ENCODE measurements at places on chromosomes 12 and 14.
A peak's percentile ranks its signal among the peaks of the same experiment; 100 is the strongest.

DNA sequence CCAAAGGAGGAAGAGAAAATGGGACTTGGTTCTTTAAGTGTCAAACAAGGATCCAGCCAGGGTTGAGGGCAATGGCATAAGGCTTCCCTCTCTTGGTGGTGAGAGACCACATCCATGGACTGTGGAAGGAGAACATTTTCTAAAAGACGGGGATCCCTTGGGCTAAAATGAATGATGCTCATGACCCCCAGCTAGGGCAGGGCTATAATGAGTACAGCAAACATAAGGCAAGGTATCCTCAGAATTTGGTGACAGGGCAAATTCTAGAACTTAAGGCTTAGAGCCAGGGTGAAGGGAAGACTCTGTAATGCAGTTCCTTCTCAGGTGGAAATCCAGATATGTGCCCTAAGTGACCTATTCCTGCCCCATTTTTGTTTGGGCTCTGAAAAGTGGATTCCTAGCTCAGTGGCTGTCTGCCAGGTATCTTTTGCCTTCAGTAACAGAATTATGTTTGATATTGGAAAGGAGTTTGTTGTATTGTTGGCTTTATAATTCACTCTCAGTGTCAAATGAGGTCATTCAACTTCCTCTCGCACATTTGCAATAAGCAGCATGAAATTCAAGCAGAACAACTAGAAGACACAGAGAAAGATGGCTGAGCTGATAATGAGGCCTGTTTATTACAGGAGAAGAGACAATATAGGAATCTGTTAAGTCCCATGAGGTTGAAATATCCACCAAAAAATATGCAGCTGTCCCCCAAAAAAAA, 76.8 kb downstream of the DAD1 start:
- peaks cover 43% of the 10 kb centered on the region for H3K4me1 ChIP-seq
- H3K36me3 ChIP-seq, result peaks cover 94% of the 10 kb centered on the region
- H3K4me3 ChIP-seq, result peak overlapping the region; percentile 84

GRCh38 chr12:30461026-30461615, 234.5 kb downstream of the IPO8 start:
- DNase-seq, result no peak
- no peak overlapping the region for H3K27ac ChIP-seq
- no peak overlapping the region for H3K4me3 ChIP-seq
- H3K27me3 ChIP-seq, result no peaks in the 10 kb centered on the region

DNA sequence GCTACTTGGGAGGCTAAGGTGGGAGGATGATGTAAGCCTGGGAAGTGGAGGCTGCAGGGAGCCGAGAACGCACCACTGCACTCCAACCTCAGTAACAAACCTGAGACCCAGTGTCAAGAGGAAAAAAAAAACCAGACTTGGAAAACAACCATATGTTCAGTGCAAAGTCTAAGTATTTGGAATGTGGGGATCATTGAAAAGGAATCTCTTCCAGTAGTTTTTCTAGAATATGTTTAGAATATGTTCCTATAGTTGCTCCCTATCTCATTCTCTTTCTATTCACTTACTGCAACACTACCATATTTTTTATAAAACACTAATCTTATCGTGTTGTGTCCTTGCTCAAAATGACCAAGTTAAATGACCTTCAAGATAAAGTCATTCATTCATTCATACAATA, 423.5 kb upstream of the SOX5 start:
- H3K4me3 ChIP-seq, result no peak overlapping the region
- DNase-seq, result no peak
- H3K4me1 ChIP-seq, result no peaks in the 10 kb centered on the region
- H3K27ac ChIP-seq, result no peak overlapping the region

DNA sequence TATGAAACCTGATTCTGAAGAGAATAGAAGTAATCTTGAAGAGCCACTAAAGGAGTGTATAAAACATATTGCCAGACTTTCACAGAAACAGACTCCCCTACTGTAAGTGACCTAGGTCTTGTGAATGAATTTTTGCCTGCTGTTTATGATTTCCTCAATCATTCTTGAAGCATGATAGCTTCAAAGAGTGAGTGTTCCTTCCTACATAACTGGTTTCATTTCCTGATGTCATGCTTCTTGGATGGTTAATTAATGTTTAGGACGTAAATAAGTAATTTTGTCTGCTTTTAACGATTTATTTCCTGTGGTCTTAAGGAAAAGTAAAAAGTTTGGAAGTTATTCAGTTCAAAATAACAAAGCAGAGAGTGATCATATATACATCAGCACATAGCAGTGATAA, 129.8 kb downstream of the PIK3C2G start:
- H3K4me3 ChIP-seq, result no peak overlapping the region
- H3K36me3 ChIP-seq, result no peaks in the 10 kb centered on the region
- no peaks in the 10 kb centered on the region for H3K27me3 ChIP-seq

DNA sequence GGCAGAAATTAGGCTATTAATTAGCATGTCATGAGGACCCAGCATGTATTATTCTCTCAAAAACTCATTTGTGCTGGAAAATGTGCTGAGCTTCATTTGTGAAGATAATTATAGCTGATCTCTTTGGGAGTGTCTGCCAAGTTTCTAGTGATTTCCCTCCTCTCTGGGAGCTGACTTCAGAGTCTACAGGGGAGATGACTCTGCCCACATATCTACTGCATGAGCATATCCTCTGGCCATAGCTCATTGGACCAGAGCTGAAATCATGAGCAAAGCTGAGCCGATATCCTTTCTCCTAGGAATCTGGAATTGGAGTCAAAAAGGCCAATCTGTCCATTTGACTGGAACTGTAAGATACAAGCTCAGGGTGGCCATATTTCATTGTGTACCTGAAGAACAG, 5.9 kb downstream of the CCDC198 start:
- H3K27me3 ChIP-seq, result peaks cover 4% of the 10 kb centered on the region
- DNase-seq, result no peak
- H3K4me1 ChIP-seq, result no peaks in the 10 kb centered on the region
- H3K36me3 ChIP-seq, result no peaks in the 10 kb centered on the region

GRCh38 chr14:97723819-97724218, 926.6 kb downstream of the VRK1 start:
- H3K36me3 ChIP-seq, result no peaks in the 10 kb centered on the region
- peak; percentile 43 for DNase-seq
- H3K27me3 ChIP-seq, result no peaks in the 10 kb centered on the region
- peaks cover 73% of the 10 kb centered on the region for H3K4me1 ChIP-seq
- peak overlapping the region; percentile 96 for H3K27ac ChIP-seq

DNA sequence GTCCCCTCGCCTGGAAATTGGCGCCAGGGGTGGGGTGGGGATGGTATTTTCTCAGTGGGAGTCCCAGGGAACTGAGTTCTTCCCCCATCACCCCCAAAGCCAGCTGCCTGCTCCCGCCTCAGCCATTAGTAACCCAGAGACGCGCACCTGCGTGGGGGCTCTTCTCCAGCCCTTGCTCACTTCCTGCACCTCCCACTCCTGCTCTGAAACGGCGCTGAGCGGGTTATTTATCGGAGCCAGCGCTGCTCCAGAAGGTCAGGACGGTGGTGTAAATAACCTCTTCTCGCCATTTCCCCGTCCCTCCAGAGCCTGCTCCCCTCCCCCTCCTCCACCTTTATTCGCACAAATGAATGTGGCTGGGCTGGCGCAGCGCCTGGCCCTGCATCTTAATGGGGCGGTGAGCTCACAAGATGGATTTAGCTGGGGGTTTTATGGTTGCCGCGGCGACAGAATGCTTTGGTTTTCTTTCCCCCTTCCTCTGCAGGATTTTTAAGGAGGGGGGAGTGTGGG, 12.2 kb downstream of the GPR84 start:
- H3K36me3 ChIP-seq, result peaks cover 16% of the 10 kb centered on the region
- H3K4me1 ChIP-seq, result peaks cover 20% of the 10 kb centered on the region
- no peaks in the 10 kb centered on the region for H3K27me3 ChIP-seq

GRCh38 chr12:97561619-97562290, 99.2 kb downstream of the RMST start:
- DNase-seq, result no peak
- H3K4me3 ChIP-seq, result no peak overlapping the region
- no peaks in the 10 kb centered on the region for H3K36me3 ChIP-seq
- peaks cover 5% of the 10 kb centered on the region for H3K27me3 ChIP-seq
- no peak overlapping the region for H3K27ac ChIP-seq

- no peak overlapping the region for H3K27ac ChIP-seq
- H3K4me1 ChIP-seq, result no peaks in the 10 kb centered on the region
- DNase-seq, result no peak
- no peak overlapping the region for H3K4me3 ChIP-seq
Observed at GRCh38 chr14:80260645-80261044, 49.3 kb upstream of the DIO2 start.

DNA sequence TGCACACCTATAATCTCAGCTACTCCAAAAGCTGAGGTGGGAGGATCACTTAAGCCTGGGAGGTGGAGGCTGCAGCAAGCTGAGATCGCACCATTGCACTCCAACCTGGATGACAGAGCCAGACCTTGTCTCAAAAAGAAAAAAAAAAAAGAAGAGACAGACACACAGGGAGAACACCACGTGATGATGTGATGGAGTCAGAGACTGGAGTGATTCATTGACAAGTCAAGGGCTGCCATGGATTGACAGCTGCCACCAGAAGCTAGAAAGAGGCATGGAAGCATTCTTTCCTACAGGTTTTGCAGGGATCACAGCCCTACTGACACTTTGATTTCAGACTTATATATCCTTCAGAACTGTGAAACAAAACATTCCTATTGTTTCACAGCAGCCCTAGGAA, 3.5 kb upstream of the HCFC2 start:
- no peaks in the 10 kb centered on the region for H3K36me3 ChIP-seq
- H3K4me1 ChIP-seq, result peaks cover 10% of the 10 kb centered on the region
- H3K4me3 ChIP-seq, result no peak overlapping the region
- DNase-seq, result no peak

DNA sequence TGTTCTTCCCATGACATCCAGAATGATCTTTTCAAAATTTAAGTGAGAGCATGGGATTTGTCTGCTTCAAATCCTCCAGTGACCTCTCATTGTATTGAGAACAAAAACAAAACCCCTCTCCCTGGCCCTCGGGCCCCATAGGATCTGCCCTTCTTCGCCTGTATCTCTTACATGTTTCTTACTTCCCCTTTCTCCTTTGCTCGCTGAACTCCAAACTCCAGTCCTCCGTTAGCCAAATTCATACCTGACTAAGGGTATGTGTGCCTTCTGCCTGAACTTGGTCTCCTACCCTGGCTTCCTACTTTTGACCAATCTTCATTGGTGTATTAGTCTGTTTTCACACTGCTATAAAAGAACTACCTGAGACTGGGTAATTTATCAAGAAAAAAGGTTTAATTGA, 13.2 kb upstream of the TSPAN11 start:
- H3K4me1 ChIP-seq, result no peaks in the 10 kb centered on the region
- peaks cover 8% of the 10 kb centered on the region for H3K27me3 ChIP-seq
- H3K27ac ChIP-seq, result no peak overlapping the region

- peaks cover 15% of the 10 kb centered on the region for H3K36me3 ChIP-seq
- no peak overlapping the region for H3K4me3 ChIP-seq
- DNase-seq, result no peak
- no peaks in the 10 kb centered on the region for H3K27me3 ChIP-seq
- H3K4me1 ChIP-seq, result peaks cover 13% of the 10 kb centered on the region
- H3K27ac ChIP-seq, result no peak overlapping the region
Observed at GRCh38 chr14:67744046-67744445, 42.4 kb downstream of the RDH12 start.

GRCh38 chr12:57268264-57268663, 17.3 kb upstream of the STAC3 start:
- H3K27me3 ChIP-seq, result no peaks in the 10 kb centered on the region
- peak overlapping the region; percentile 80 for H3K27ac ChIP-seq
- no peak overlapping the region for H3K4me3 ChIP-seq

DNA sequence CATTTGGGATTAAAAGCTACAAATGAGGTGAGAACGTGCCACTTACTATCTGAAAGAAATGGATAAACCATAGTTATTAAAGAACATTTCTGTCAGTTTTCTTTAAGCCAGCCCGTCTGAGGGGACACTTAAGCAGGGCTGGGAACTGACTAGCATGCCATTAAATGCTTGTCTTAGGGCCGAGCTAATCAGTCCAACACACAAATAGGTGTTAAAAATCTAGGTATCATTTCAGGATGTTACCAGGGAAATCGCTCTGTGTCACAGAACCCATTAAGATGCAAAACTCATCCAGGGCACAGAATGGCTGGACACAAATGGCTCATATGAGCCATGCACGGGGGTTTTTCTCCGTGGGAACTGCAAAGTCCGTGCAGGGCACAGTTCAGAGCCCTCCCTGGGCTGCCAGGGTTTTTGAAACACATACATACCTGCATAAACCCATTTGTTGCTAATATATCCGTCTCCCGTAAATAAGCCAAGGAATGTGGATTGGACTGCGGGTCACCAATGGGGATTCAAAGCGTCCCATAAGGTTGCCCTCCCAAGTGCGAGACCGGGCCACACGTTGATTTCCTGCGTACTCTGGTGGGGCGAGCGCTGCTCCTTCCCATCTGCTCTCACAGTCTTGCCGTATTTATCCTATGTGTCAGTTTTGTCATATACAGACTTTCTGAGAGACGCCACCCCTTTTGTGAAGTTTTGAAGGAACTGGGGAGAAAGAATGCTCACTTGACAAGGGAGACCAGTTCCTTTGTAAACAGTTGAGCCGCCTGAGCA, 5.4 kb upstream of the GSC start:
- peaks cover 85% of the 10 kb centered on the region for H3K27me3 ChIP-seq
- H3K27ac ChIP-seq, result no peak overlapping the region
- H3K4me1 ChIP-seq, result peaks cover 11% of the 10 kb centered on the region
- H3K4me3 ChIP-seq, result no peak overlapping the region

DNA sequence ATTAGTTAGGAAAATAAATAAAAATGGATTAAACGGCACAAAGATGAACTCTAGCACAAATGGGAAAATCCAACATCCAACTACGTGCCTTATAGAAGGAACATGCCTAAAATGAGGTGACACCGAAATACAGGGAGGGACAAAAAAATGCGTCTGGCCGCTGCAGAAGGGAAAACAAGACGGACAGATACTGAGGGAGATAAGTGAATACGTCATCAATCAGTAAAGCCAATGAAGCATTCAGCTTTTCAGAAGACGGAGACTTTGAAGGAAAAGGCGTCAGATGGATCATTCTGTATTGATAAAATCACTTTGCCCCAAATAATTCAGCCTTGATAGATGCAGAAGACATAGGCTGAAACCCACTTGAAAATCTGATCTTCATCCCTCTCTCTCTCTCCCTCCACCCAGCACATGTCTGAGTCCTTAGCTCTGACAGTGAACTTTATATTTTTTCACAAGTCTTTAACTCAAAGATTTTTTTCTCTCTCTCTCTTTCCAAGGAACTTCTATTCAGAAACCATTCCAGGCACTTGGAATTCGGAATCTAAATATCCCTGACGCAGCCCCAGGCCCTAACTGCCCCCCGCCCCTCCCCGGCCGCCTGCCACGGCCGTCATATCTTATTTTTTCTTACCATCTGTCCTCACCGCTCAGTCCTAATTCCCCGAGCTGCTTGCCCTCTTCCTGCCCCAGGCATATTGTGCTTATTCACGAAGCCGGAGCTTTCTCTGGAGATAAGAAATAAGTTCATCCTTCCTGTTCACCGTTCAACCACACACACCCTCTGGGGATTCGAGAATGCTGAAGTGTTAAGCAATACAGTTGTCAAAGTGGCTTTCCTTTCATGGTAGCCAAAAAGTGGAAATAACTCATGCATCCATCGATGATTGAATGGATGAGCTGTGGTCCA, 35.5 kb upstream of the RFLNA start:
- no peak overlapping the region for H3K4me3 ChIP-seq
- no peaks in the 10 kb centered on the region for H3K36me3 ChIP-seq
- H3K4me1 ChIP-seq, result no peaks in the 10 kb centered on the region
- no peak overlapping the region for H3K27ac ChIP-seq
- peaks cover 24% of the 10 kb centered on the region for H3K27me3 ChIP-seq

Measured in activated naive CD4-positive, alpha-beta T cell treated with anti-CD3 and anti-CD28 coated beads for 36 hours (primary cell).